ENCODE measurements at places on chromosomes 1 and 21.

GRCh38 chr21:34205811-34206571, 132.6 kb downstream of the MRPS6 start:
- DNase-seq = peak; percentile 58

GRCh38 chr21:17441370-17441769, 71.5 kb upstream of the CXADR start:
- no peak for DNase-seq

GRCh38 chr1:8096105-8097011, 70.2 kb upstream of the ERRFI1 start:
- DNase-seq = peak; percentile 93

GRCh38 chr1:28833381-28833780, 21.4 kb downstream of the OPRD1 start:
- no peak for DNase-seq

- DNase-seq = no peak
These were observed 121.1 kb upstream of the DUSP10 start for GRCh38 chr1:221862971-221863370.

DNA sequence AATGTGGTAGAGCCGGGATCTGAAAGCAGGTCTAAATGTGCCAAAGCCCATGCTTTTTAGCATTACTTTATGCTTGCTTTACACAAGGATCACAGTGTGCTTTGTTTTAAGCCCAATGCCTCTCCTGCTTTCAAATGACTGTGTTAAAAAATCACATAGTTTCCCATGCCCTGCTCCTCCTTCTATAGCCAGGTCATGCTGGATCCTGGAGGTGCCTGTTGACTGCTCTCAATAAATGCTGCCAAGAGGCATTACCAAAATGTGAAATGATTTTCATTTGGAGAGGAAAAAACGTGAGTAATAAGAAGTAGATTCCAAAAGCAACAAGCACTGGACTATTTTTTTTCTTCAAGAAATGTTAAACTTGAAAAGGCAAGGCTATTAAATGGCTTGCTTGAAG, 420.7 kb upstream of the USP24 start:
- no peak for DNase-seq

DNA sequence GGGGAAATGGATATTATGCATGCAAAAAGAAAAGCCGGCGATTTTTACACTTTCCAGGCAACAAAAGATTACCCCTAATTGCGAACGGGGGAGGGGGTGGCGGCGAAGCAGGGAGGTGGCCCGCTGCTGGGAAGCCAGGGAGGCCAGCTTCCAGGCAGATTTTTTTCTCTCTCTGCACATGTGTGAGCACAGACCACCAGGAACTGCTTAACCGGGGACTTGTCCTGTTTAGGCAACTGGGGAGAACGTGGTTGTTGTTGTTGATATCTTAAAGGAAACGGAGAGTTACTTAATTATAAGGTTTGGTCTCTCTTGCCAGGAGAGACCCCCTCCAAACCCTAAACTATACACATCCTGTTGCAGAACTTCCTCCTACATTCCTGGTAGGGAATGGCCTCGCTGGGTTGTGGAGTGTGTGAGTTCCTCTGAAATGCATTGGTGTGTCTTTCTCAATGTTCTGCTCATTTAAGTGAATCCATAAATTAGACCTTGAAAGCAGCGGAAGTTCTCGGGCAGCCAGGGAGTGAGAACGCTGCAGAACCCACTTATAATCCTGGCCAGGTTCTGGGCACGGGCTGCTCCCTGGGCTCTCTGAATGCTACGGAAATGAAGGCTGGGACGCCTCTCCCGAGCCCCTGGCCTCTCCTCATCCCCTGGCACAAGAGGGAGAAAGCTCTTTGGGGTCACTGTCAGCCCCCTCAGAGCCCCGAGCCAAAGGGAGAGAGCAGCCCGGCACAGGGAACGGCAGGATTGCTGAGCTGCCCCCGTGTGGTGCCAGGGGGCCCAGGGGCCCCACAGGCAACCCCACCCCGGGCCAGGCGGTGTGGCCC, 250.0 kb downstream of the FOXD2 start:
- no peak for DNase-seq

- no peak for DNase-seq
These were observed 34.4 kb upstream of the HYI start for GRCh38 chr1:43488165-43488564.

GRCh38 chr1:55951291-55951690, 628.1 kb downstream of the PLPP3 start:
- no peak for DNase-seq

DNA sequence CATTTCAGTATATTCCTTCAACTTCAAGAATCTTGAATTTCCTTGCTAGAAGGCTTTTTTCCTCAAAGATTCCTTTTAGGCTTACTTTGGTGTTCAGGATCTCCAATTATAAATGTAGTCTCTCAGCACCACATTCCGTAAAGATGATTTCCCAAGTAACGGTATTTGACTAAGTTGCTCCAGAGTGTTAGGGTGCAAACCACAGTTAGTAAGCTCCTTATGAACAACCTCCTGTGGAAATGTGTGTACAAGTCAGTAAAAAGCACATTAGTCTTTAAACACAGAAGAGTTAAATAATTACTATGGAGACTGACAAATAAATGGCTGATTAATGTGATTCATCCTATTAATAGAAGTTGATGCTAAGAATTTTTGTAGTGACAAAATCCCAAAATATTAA, 10.3 kb downstream of the DONSON start:
- DNase-seq = no peak

- no peak for DNase-seq
These were observed 116.3 kb upstream of the SLC25A33 start for GRCh38 chr1:9422911-9423505.

GRCh38 chr1:9728451-9729295, 77.1 kb downstream of the PIK3CD start:
- no peak for DNase-seq

- DNase-seq = no peak
These were observed 3.1 kb downstream of the NFASC start for GRCh38 chr1:204873714-204874113.

DNA sequence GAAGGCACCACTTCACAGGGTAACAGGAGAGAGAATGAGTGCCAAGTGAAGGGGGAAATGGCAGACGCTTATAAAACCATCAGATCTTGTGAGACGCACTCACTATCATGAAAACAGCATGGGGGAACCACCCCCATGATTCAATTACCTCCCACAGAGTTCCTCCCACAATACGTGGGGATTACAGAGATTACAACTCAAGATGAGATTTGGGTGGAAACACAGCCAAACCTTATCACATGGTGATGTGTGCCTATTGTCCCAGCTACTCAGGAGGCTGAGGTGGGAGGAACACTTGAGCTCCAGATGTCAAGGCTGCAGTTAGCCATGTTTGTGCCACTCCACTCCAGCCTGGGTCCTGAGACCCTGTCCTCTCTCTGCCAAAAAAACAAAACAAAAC, 56.0 kb upstream of the DSCAM start:
- no peak for DNase-seq

DNA sequence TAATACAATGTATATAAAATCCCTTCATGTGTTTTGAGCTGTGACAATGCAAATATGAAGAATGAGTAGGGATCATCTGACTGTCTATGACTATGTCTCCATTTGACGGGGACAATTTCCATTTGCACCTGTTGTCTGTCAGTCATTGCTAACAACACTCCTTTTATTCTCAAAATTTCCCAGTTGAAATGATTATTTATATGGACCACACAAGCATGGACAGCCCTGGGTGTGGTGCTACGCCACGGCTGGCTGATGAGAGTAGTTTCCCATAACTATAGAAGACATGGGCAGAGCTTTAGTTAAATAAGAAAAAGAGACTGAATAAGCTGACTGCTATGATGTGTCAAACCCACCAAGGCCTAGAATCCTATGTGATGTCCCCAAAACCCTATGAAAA, 135.8 kb downstream of the MAP3K21 start:
- no peak for DNase-seq

- peak; percentile 43 for DNase-seq
These were observed 123.3 kb upstream of the SLC45A1 start for GRCh38 chr1:8194481-8195227.
